ENCODE measurements at places on chromosomes 4 and X.

DNA sequence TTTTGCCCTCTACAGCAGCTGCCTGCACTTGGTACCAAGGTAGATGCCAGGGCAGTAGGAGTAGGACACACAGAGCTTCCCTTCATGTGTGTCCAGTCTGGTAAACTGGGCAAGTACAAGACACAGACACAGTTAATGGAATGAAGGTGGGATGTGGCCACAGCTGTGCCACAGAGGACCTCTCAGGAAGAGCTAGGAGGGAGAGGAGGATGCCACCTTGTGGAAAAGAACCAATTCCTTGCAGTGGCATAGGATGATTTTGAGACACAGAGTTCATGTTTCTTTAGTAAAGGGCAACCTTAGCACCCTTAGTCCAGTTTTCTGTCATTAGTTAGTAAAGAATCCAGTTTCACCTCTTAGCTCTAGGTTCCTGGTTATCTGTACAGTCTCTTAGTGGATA, 36.3 kb upstream of the TBC1D14 start:
- no peak for DNase-seq

DNA sequence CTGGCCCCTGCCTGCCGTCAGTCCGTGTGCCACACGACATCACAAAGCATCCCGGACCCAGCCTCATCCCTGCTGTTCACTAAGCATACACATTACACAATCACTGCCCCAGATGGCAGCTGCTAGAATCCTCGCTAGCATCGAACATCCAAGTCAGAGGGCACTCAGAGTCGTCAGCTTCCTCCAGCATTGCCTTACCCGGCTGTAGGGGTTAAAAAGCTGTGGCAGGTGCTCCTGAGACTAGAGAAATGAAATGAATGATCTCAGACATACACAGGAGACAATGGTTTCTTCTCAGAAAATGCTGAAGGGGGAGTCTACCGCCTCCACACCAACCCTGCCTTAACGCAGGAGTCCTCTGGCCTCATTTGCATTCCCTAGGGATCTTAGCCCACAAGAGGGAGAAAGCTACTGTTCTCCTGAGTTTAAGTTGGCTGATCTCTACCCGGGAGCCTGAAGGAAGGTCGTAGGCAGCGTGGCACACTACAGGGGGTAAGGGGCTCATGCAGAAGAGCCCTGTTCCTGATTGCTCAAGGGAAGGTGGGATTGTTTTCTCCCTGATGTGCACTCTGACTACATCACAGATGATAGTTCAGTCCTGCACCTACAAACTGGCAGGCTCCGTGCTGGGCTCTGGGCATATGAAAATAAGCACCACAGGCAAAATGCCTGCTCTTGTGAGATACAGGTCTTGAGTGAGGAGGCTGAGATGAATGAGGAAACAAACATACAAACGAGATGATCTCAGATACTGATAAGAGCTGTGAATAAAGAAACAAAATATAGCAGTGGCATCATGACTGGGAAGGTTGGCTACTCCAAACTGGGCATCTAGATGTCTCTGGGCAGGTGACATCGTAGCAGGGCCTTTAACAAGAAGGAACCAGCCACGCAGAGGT, 2.6 kb upstream of the KIAA0232 start:
- DNase-seq: no peak

- DNase-seq: no peak
Observed at GRCh38 chr4:172826346-172826745, 342.3 kb upstream of the GALNT7 start.

GRCh38 chr4:128452415-128452814, 164.8 kb upstream of the PGRMC2 start:
- DNase-seq: no peak

DNA sequence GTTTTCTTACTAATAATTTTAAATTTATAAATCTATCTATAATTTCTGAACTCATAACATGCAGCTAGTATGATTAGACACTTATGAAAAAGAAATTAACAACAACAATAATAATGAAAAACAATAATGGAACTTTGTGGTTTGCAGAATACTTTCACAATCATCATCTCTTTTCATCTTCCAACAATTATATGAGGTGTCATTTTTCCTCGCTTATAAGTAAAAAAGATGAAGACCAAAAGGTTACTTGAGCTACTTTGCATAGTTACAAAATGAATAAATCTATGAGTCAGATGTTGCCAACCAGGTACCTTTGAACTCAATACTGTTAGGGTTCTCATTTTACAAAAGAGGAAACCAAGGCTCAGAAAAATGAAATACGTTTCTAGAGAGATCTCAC, 98.5 kb upstream of the ELOVL6 start:
- DNase-seq: no peak

- DNase-seq: no peak
Observed at GRCh38 chrX:29691044-29691443, 524.3 kb upstream of the MAGEB2 start.

DNA sequence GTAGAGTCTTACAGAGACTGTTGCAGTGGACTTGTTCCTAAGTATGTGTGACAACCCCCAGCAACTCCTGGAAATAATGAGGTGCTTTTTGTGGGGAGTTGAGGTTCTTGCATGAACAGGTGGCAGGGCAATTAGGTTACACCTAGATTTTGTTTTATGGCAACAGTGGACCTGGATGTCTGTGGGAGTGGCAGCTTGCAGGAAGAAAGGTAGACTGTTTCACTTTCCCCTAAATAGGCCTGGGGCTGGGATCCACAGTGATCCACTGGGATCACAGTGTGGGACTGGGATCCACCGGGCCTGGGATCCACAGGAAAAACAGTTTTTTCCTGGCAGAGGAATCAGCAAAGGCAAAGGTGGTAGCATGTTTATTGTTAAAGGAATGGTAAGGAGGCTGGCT, 18.3 kb upstream of the USP9X start:
- no peak for DNase-seq

- DNase-seq: no peak
Observed at GRCh38 chrX:115378471-115378870, 89.0 kb downstream of the LUZP4 start.

DNA sequence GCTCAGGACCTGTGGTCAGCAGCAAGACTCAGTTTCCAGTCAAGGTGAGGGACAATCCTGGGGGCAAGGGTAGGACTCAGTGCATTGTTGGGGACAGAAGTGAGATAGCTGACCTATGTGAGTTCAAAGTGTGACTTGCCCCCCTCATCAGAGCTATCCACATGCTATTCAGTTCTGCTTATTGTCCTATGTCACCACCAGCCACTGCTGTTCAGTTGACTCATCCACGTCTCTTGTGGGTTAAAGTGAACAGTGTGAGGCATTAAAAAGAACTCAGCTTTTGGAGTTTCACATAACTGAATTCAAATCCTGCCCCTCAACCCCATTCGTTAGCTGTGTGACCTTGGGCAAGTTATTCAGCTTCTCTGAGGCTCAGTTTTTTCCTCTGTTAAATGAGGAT, 4.4 kb upstream of the APLN start:
- DNase-seq: no peak

GRCh38 chr4:39987485-39987884, 9.8 kb upstream of the PDS5A start:
- no peak for DNase-seq

- no peak for DNase-seq
Observed at GRCh38 chr4:90145319-90145718, 18.1 kb downstream of the CCSER1 start.

GRCh38 chrX:9805956-9806355, 19.7 kb downstream of the SHROOM2 start:
- DNase-seq: no peak
